T1000 (cell line): ENCODE measurements at places on chromosomes 1 and 21.

- DNase-seq, result no peak
These were observed 569.1 kb downstream of the NPHP4 start for GRCh38 chr1:5423109-5423508.

GRCh38 chr1:231072041-231072440, 32.0 kb upstream of the FAM89A start:
- DNase-seq, result no peak

- no peak for DNase-seq
These were observed 33.5 kb downstream of the VPS26C start for GRCh38 chr21:37233551-37234146.

GRCh38 chr1:39976732-39977131, 21.8 kb downstream of the MFSD2A start:
- DNase-seq, result no peak

- DNase-seq, result no peak
These were observed 12.6 kb downstream of the PYCR2 start for GRCh38 chr1:225911191-225912130.

DNA sequence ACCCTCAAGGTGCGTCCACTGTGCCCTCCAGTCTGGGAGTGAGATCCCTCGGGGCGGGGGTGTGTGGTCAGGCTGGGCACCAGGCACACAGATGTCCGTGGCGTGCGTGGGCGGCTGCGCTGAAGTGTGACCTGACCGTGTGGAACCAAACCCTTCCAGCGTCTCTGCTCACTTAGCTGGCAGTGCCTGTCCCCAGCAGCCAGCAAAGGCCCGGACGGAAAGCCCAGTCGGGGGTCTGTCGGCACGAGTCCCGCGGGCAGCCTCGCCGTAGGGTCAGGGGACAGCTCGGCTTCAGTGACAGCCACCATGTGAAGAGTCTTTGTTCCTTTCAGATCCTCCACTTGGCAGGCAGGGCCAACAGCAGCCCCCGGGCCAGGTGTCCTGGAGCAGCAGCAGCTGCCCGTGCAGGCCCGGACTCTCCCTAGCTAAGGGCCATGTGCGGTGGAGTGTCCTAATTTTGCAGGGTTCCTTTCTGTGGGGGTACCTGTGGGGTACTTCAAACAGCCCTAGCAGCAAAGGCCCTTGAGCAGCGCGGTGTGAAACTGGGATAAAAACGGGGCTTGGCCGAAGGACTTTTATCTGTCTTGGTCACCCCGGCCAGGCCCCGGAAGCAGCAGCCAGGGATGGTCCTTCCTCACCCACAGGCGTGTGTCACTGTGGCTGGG, 11.6 kb downstream of the TTLL10 start:
- DNase-seq, result no peak

GRCh38 chr1:19344372-19344810, 32.3 kb downstream of the SLC66A1 start:
- DNase-seq, result no peak

DNA sequence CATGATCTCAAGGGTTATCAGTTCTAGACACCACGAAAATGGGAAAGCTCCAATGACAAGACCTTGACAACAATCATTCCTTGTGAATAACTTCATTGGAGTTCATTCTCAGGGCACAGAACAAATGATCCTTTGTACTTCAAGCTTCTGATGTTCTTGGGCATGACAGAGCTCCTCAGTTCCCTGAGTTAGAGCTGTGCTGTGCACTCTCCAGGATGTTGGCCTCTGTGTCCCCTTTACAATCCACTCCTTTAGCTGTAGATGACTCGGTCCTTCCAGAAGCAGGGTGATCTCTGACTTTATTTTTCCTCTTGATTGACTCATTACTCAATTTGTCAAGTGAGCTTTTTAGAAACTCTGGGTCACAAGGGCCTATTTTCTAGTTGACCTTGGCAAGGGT, 3.9 kb upstream of the FAM78B start:
- no peak for DNase-seq
